Activated T-cell treated with anti-CD3 and anti-CD28 coated beads for 1 hour (primary cell): ENCODE measurements at places on chromosomes 1 and 21.

DNA sequence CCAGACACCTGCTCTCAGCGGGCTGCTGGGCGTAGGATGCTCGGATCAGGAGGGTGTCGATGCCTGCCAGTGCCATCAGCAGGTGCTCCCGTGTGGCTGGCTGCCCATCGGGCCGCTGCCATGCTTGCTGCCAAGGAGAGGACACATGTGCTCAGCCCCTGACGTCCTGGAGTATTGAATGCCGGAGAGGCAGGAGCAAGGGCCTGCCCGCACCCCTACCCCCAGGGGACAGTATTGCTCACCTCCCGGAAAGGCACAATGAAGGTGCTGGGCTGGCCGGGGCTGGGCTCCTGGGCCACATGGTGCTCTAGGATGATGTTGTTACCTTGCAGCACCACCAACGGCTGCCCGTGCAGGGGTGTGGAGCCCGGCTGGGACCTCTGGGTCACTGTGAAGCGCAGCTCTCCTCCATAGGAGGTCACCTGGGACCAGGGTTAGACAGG lies 61.5 kb downstream of the HSPG2 start:
- no peak for DNase-seq

- no peak for DNase-seq
Measured at GRCh38 chr1:111283838-111284237, 6.8 kb upstream of the CHIA start.

DNA sequence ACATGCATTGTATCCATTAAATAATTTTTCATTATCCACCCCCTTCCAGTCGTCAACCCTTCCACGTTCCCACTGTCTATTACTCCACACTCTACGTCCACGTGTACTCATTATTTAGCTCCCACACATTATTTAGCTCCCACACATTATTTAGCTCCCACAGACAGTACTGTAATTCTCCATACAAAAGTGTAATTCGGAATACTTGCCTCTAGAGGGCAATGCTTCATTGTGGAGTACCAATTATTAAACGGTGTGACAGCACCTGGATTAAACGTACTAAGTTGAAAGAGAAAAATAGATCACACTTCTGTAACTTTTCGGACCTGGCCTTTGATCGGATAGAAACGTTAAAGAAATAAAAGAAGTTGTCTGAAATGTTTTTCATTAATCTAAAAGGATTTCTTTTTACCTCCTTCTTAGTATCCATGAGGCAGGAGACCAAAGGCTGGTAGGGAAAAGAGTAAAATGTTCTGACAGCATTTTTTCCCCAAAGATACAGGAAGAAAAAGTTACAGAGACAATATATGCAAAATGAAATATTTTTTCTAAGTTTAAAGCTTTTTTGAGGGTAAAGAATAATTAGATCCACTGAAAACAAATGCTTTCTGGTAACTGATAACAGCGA lies 99.2 kb downstream of the LHX8 start:
- no peak for DNase-seq

DNA sequence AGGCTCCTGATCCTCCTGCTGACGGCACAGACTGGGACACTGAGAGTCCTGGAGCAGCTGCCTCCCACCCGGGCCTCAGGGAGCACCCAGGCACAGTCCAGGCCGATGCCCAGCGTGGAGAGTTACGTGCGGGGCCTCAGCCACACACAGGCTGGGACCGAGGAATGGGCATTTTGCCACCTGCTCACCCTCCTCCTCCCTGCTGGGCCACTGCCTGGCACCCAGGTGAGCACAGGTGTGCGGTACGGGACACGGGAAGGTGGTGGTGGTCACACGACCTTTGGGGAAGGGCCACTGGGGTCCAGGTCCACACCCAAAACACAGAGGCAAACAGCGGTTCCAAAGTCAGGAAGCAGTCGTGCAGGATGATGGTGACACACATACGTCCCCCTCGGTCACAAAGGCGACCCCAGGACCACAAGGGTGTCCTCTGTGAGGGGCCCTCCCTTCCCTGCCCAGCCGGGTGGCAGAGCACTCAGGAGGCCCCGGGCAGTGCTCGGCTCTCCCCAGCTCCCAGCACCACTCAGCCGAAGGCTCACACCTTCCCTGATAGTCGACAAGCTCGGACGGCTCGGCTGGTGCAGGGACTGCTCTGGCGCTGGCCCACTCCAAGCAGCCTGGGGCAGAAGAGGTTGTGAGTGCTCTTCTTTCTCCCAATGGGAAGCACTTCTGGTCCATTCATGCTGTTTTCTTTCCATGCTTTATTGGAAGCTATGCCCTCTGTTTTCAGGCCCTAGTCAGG lies 14.3 kb downstream of the MORN1 start:
- DNase-seq: no peak

GRCh38 chr1:202858789-202859414 lies 30.0 kb downstream of the RABIF start:
- DNase-seq: no peak
